ENCODE measurements at places on chromosomes 4 and X.

- no peak for DNase-seq
These were observed 5.5 kb downstream of the SAT1 start for GRCh38 chrX:23788521-23788920.

DNA sequence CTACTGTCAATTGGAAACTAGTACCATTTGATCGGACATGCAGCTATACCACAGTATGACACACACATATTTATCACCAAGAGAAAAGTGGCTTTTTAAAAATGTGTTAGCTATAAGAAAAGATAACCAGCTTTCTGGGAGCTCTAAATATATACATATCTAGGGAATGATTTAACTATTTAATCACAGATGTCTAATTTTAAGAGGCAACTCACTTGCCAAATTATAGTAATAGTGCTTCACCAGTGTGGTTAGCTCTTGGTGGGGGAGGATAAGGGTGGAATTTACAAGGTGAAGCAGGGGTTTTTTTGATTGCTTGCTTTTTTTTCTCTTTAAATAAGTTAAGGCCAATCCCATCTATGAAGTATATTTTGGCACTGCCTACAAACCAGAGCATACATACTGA, 547.7 kb upstream of the DIPK2B start:
- no peak for DNase-seq

DNA sequence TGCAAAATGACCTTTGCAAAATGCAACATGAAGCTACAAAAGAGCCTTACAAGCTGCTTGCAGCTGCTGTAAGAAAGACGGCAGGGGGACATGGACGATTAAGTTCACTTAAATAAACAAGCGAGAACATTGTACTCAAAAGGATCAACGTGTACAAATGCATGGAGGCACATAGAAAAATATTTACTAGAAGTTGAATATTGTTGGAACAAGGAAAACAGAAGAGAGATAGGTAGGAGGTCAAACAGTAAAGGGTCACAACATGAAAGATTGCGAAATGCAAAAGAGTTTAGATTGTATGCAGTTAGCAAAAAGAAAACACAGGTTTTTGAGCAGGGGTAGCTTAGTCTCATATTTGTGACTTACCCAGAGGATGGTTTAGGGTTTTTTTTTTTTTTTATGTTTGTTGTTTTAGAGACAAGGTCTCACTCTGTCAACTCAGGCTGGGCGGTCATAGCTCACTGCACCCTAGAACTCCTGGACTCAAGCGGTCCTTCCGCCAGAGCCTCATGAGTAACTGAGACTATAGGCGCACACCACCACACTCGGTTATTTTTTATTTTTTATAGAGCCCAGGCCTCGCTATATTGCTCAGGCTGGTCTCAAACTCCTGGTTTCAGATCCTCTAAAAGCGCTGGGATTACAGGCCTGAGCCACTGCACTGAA, 1.4 kb upstream of the PHF8 start:
- no peak for DNase-seq

- DNase-seq = no peak
These were observed 28.3 kb downstream of the CHRNA9 start for GRCh38 chr4:40363382-40363920.

DNA sequence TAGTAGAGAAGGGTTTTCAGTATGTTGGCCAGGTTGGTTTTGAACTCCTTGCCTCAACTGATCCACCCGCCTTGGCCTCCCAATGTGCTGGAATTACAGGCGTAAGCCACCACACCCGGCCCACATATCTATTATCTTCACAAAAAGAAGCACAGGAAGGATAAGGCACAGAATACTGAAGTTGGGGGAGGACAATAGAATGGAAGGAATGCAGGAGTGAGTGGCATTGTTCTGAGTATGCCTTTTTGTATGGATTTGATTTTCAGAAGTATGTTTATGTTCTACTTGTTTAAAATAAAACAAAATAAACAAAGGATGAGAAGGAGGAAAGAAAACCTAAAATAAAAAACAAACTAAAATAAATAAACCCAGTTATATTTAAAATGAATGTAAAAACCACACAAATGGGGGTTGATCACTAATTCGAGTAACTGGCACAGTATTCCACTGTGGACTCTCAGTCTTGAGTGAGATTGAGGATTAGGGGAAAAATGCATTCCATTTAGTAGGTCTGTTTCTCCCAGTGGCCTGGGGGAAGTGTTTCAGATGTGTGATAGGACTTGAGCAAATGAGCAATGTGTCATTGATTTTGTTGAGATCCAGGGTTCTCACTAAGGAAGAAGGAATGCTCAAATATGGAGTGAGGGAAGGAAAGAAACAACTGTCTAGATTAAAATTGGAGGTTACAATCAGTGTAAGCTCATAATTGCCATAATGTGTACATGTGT, 109.0 kb upstream of the C1QTNF7 start:
- no peak for DNase-seq

DNA sequence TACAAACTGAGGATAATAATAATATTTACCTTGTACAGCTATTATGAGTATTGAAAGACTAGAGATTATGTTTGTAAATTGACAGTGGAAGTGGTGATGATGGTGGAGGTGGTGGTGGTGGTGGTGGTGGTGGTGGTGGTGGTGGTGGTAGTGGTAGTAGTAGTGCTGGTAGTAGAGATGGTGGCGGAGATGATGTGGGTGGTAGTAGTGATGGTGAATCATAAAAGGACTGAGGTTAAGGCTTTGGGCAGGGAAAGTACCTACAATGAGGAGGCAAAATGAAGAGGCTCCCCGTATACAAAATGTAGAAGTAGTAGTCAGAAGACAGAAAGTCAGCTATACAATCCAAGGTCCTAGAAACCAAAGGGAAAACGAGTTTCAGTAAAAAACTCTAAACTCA, 214.1 kb downstream of the BCOR start:
- peak; percentile 42 for DNase-seq

- DNase-seq = no peak
These were observed 66.0 kb upstream of the FAT1 start for GRCh38 chr4:186789651-186790050.

GRCh38 chr4:76894537-76895255, 3.2 kb downstream of the SOWAHB start:
- DNase-seq = no peak

DNA sequence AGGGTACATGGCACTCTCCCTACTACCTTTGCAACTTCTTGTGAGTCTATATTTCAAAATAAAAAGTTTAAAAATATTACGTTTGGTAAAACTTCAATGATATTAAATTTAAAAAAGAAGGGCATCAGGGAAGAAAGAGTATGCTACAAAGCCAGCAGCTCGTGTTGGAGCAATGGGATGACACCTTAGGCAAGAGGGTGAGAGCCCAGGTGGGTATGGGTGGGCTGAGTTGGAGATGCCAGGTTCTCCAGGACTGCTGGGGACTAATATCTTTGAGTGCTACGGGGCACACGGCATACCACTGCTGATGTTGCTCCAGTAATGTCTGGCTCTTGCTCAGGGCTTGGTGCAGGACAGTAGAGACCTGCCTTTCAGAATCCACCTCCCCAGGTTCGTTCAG, 132.4 kb downstream of the EVC2 start:
- no peak for DNase-seq

DNA sequence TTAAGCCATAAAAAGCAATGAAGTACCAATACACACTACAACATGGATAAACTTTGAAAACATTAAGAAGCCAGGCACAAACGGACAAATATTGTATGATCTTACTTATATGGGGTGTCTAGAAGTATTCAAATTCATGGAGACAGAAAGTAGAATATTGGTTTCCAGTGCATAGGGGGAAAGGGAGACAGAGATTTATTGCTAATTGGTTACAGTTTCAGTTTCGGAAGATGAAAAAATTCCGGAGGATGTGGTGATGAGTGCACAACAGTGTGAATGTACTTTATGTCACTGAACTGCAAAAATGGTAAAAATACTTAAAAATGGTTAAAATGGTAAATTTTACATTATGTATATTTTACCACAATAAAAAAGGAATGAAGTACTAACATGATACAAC, 5.1 kb upstream of the PRDX4 start:
- no peak for DNase-seq

GRCh38 chrX:31604629-31605221, 532.9 kb upstream of the FTHL17 start:
- DNase-seq = no peak

- no peak for DNase-seq
These were observed 64.2 kb upstream of the NHSL2 start for GRCh38 chrX:71846429-71846828.

- no peak for DNase-seq
These were observed 213.4 kb upstream of the HCCS start for GRCh38 chrX:10897768-10898167.

DNA sequence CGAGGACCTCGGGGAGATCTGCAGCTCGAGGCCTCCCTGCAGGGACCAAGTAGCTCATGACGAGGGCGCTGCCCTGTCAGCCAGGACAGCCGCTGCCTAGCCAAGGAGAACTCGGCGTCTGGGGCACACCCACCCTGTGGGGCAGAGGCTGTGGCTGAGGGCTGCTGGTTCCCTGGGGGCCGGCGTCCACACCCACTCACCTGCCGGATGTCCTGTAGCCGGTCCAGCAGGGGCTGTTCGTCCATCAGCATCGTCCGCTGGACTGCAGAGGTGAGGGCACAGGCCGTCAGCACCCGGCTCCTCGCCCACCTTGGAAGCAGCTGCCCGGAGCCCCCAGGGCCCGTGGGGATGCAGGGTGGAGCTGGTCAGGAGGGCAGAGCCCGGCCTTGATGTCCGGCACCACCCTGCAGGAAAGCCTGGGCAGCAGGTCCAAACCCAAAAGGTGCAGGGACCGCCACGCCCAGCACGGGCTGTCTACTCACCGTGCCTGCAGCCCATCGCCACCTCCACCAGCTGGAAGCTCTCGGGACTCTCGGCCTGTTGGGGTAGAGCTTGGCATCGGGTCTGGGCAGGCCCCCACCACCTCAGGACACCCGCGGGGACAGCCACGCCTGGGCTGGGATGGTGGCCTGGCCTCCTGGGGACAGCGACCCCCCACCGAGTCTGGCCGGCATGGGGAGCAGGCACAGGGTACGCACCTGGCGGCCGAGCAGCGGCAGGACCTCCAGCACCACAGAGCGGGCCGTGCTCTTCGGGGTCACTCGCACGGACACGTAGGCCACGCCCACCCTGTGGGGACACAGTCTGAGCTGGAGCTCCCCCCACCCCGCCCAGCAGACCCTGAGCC, 6.9 kb downstream of the DGKQ start:
- no peak for DNase-seq

- no peak for DNase-seq
These were observed 349.1 kb downstream of the PCDH10 start for GRCh38 chr4:133498149-133498548.

DNA sequence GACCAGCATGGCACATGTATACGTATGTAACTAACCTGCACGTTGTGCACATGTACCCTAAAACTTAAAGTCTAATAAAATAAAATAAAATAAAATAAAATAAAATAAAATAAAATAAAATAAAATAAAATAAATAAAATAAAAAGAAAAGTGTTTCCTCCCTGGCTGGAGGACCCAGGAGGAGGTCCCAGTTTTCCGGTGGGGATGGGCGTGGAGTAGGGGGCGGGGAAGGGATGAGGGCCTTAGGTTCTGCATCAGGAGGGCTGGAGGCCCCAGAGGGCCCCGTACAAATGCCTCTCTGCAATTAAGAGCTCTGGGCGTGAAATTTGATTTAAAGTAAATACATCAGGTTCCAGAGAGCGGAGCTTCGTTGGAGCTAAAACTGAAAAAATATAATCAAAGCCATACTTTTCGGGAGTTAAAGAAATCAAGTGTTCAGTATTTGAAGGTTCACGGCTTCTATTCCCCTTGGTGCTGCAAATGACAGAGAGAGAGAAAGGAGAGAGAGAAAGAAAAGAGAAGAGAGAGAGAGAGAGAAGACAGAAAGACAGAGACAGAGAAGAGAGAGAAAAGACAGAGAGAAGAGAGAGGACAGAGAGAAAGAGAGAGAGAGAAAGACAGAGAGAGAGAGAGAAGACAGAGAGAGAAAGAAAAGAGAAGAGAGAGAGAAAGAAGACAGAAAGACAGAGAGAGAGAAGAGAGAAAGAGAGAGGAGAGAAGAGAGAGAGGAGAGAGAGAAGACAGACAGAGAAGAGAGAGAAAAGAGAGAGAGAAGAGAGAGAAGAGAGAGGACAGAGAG, 8.7 kb upstream of the SHOX start:
- no peak for DNase-seq

GRCh38 chr4:175871774-175872405, 59.8 kb upstream of the GPM6A start:
- no peak for DNase-seq

DNA sequence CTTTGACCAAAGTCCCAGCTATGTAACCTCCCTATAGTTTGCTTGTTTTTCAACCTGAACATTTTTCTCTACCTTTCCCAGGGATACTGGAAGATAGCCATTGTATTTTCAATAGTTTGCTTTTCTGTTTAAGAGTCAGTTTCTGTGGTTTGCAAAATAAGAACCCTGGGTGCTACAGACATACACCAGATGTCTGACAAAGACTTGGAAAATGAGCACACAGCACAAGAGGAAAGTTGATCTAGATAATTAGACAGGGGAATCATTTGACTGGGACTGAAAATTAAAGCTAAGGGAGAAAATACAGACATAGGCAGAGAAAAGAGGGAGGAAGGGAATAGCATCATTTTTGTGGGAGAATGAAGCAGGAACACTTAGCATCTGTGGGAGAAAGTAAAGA, 218.3 kb upstream of the CNKSR2 start:
- DNase-seq = no peak

DNA sequence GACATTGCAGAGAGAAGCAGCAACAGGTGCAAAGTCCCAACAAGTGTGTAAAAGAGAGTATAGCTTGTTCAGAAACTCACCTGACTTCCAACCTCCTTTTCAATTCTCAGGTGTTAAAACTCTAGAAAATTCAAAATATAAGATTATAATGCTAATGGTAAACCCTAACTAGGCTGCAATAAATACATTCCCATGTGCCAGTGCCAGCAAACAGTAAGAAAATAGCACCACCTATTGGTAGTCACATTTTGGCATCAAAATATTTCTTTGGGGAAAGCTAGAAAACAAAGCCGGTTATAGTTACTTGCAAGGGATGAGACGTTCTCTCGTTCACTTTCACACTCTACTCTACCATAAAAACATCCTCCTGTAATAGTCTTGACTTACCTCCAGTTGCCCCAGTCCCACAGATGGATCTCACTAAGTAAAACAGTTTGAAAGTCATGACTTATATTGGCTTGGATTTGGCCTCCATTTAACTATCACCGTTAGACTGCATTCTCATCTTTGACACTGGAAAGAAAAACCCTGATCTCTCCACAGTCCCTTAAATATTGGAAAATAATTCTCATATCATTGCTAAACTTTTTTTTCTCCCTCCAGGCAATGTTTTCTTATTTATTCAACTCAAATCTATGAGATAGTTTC, 9.6 kb downstream of the BMP3 start:
- no peak for DNase-seq
